NCI-H524 (cell line): ENCODE measurements at places on chromosomes 3 and 15.

GRCh38 chr3:87792534-87793336, 266.1 kb downstream of the CGGBP1 start:
- DNase-seq, result peak; percentile 52

DNA sequence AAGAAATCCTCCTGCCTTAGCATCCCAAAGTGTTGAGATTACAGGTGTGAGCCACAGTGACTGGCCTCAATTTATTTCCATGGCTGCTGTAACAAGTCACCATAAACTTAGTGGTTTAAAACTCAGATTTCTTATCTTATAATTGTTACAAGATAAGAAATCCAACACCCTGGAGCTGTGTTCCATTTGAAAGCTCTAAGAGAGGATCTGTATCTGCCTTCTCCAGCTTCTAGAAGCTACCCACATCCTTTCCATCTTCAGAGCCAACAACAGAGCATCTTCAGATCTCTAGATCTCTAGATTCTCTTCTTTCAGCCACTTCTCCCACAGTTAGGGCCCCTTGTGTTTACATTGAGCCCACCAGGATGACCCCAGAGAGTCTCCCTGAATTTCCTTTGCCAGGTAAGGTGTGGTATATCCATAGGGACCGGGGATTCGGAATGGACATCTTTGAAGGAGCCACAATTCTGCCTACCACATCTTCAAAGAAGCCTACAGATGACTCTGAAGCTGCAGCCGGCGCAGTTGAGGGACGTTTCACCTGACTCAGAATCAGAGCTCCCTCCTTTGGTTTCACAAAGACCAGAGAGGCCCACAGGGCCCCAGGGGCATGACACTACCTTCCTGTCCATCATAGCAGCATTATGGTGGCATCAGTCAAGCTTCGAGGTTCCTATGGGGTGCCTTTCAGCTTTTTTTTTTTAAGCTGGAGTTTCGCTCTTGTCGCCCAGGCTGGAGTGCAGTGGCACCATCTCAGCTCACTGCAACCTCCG, 87.0 kb upstream of the IGF1R start:
- DNase-seq, result no peak

DNA sequence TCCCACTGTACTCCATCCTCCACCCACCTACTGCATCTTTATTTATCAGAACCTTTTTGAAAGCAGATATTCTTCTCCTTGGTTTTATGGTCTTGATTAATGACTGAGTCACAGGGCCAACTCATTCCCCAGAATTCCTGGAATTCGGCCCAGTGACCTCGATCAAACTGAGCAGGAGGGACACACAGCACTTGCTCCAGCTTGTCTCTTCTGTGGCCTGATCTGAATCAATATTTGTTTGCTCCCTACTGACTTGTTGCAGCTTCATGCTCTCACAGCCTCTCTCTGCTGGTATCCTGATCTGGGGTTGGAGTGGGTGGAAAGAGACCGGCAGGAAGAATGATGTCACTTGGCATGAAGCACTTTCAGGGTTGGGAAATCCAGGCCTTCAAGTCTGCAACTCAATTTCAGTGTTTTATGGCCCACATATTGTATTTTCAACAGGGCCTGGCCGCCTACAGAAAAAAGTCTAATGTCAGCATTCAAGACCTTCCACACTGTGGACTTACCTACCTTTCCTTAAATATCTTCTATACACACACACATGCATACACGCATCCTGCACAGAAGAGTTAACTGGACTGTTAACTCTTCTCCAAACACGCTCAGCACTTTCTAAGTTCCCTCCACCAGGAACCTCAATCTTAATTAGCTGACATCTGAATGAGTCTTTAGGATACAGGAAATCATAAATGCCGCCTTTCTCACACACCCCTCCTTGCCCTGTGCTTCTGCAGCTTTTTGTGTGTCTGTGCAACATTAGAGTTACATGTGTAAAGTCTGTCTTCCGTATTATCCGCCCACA, 4.6 kb downstream of the ANXA2 start:
- no peak for DNase-seq

- DNase-seq, result peak; percentile 91
Observed at GRCh38 chr15:72375846-72376581, at the start of gene HEXA. TSS of gene HEXA (minus strand) at chr15:72376014. CDS start at chr15:72375972, 42 bp downstream.

DNA sequence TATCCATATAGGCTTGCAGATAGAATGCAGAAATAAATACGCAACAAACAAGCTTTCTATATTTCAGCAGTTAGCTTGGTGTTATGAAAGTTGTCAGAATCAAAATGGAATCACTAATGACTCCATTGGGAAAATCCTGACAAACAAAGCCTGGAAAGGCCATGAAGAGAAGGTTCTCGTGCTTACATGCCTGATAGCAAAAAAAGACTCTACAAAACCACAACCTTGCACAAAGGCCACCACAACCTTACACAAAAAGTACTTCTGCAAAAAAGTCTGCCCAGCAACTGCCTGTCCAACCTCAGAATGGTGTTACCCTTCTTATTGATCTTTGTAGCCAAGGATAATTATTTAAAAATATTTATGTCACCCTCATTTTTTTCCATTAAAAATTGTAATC, 14.4 kb upstream of the PLSCR1 start:
- no peak for DNase-seq

DNA sequence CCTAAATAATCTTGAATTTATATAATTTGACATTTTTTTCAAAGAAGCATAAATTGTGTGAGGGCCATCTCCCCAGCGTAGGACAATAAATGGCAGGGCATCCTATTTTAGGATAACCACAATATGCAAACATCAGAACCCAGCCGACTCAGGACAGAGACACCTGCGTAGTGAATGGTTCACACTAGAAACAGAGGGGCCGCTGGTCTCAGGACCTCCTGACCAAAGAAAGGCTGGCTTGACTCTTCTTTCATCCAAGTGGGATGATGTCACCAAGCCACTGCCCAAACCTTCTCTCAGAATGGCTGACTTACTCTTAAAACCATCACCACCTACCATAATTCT, 162.1 kb downstream of the FOXP1 start:
- DNase-seq, result no peak

GRCh38 chr3:114718898-114719210, 425.0 kb downstream of the TIGIT start:
- no peak for DNase-seq

DNA sequence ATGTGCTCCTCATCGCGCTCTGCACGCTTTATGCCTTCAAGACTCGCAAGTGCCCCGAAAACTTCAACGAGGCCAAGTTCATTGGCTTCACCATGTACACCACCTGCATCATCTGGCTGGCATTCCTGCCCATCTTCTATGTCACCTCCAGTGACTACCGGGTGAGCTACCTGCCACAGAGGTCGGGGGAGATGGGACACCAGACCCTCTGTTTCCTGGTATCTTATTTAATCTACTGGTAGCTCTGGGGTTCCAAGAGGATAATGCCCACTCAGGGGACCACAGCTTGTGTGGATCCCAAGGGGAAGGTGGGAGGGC, 9.1 kb downstream of the GRM2 start:
- no peak for DNase-seq

DNA sequence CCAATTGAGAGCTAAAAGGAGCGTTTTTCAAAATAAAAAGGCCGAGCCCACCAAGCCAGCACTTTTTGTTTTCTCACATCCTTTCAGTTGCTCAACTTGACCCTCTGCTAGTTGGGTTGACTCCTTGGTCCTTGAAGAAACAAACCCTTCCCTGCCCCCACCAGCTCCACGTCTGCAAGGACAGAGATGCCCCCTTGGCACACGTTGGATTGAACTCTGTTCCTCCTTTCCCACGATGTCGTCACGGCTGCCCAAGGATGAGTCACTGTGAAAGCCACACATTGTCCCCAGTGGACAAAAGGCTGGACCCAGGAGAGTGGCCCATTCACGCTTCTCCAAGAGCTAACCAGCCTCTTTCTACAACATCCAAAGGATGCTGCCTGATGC, 43.0 kb upstream of the SPATA12 start:
- DNase-seq, result no peak

DNA sequence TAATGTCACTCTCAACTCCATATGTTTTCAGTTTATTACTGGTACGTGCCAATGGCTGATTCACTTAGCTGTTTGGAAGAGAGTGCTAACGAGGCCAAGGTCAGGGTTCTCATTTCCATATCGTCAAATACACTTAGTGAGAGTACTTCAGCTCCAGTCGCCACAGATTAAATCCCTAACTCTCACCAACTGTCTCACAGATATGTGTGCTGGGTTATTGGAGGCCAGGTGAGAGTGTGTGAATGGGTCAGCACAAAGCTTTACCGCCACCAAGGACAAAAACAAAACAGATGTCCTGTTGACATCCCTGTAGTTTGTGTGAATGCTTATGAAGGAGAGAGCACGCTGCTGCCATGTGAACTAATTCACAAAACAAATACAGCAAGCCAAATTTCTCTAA, 133.5 kb upstream of the TBL1XR1 start:
- DNase-seq, result peak; percentile 82

GRCh38 chr3:111750278-111750884, 108.7 kb upstream of the PHLDB2 start:
- DNase-seq, result peak; percentile 25

GRCh38 chr3:97187771-97188170, 373.4 kb downstream of the EPHA6 start:
- DNase-seq, result no peak

DNA sequence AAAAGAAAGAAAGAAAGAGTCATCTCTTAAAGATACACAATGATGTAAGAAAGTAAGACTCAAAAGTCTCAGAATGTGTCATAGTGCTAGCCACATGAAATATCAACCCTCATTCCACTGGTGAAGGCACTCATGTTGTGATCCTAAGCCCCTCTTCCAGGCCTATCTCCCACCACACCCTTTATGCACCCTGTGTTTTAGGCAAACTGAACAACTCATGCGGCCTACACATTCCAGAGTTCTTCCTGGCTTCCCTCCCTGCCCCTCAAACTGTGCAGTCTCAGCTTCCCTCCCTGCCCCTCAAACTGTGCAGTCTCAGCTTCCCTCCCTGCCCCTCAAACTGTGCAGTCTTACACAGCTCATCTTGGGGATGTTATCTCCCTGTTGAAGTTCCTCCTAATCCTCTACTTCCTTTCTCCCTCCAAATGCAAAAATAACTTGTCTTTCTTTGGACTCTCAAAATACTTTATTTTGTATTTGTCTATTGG, 69.0 kb upstream of the FNDC3B start:
- DNase-seq, result no peak

GRCh38 chr15:79593119-79593869, 161.2 kb downstream of the MINAR1 start:
- DNase-seq, result no peak

- no peak for DNase-seq
Observed at GRCh38 chr15:75107516-75107907, 84.1 kb downstream of the PPCDC start.
